Endothelial cell of umbilical vein (primary cell): ENCODE measurements at places on chromosomes 7 and 10. TPM values are rescaled to one million over a fixed set of nuclear protein-coding genes. Genes with fewer than 3 reads are reported as not detected.

- DNase-seq = no peak
Measured at GRCh38 chr10:118978316-118978997, 51.1 kb upstream of the NANOS1 start.

DNA sequence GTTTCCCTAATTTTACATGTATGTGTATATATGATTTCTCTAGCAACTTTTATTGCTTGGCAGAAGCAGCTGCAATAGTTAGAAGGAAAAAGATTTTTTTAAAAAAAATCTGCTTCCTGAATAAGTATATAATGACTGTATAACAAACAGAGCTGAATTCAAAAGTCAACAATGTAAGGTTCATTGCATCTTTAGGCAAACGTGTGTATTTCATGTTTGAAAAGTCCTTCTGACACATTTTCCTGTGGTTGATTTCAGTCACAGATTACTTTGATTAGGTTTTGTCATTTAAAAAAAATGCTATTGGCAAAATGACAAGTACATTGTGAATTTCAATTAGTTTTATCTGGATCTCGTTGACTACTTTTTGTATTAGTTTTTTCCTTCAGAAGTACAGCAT lies 231.0 kb downstream of the CSTF2T start:
- peak; percentile 75 for DNase-seq

DNA sequence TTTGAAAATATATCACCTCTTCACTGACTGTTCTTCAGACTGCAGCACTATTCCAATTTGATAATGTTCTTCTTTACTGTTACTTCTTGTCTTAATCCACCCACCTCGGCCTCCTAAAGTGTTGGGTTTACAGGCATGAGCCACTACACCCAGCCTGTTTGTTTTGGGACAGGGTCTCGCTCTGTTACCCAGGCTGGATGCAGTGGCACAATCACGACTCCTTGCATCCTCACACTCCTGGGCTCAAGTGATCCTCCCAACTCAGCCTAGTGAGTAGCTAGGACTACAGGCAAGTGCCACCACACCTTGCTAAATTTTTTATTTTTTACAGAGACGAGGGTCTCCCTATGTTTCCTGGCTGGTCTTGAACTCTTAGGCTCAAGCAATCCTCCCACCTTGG lies 77.9 kb downstream of the NDUFB2 start:
- DNase-seq = no peak

GRCh38 chr7:46838463-46838862 lies 743.4 kb downstream of the TNS3 start:
- no peak for DNase-seq

GRCh38 chr7:116426428-116427156 lies 72.9 kb upstream of the CAV2 start:
- peak; percentile 98 for DNase-seq

GRCh38 chr7:17902599-17902998 lies 37.7 kb downstream of the SNX13 start:
- no peak for DNase-seq

GRCh38 chr7:77269360-77270093 lies 69.9 kb upstream of the FGL2 start:
- no peak for DNase-seq

LIPK gene
- total RNA-seq = not detected in 2 replicates

CHST12 gene
- total RNA-seq = 28.8 and 30.2 TPM in 2 replicates
